ENCODE measurements at places on chromosomes 3 and 15.

GRCh38 chr3:11835028-11835639 lies 11.6 kb downstream of the TAMM41 start:
- DNase-seq = no peak

- no peak for DNase-seq
Measured at GRCh38 chr15:26807517-26808427, 34.9 kb upstream of the GABRB3 start.

DNA sequence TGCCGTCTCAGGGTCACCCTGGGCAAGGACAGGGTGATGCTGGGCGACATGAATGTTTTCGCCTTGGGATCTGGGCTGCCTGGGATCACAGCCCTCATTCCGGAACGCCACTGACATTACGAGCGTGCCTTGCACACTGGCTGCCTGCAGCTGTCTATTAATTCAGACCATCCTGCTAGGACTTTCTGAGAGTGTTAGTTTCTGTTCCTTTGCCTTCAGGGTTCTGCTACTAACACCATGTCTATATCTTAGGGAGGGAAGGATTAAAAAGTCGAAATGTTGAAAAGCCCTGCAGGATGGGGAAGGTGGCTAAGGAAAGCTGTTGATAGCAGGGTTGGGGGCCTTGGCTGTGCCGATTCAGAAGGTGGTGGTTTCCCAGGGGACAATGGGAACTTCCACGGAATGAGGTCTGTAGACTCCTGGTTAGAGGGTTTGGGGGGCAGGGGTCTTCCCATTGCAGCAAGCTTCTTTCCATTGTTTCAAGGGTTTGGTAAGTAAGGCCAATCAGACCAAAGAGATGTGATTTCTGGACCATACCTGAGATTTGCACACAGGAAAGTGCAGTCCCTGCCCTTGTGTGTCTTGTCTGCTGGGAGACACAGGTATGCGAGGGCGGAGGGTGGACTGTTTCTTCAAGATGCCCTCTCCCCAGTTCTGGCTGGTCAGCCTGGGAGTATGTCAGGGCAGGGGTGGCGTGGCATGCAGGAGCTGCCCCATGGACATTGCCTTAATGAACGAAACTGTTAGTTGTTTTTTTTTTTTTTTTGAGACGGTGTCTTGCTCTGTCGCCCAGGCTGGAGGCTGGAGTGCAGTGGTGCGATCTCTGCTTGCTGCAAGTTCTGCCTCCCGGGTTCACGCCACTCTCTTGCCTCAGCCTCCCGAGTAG lies 50.9 kb downstream of the RGMA start:
- DNase-seq = peak; percentile 64

DNA sequence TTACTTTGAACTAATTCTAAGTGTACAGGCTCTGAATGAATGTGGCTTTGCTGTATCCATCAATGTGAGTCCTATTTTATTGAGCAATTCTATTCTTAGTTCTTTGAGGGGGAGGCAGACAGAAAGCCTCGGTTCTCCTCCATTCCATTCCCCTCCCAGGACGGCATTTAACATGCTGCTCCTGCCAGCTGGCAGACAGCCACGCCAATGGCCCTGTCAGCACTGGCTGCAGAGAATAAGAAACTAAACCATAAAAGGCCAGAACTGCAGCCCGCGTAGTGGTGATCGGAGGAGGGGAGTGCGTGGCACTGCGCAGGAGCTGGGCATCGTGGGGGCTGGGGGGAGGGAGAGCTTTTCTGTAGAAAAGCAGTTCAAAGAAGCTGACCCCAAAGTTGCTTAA lies 76.0 kb upstream of the HACD2 start:
- peak; percentile 98 for DNase-seq

DNA sequence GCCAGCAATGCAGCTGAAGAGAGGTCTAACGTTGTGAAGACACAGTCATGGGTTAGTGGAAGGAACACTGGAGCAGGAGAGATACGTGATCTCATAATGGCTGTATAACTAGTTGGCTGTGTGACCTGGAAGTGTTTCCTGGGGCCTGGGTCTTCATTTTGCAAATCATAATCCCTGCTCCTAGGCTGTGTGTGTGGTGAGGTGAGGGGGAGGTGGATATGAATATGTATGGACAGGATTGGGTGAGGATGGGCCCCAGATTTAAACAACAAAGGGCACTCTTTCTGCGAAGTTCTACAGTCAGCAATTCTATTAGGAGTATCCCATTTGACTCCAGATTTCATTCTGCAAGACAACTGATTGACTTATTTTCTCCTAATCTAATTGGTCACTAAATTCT lies 41.3 kb downstream of the ANKRD28 start:
- no peak for DNase-seq

- DNase-seq = no peak
Measured at GRCh38 chr15:76376816-76377215, 40.2 kb downstream of the ISL2 start.

GRCh38 chr3:57709559-57709958 lies 16.7 kb upstream of the DENND6A start:
- no peak for DNase-seq
